ENCODE measurements at places on chromosomes 16 and 17.
A peak's percentile ranks its signal among the peaks of the same experiment; 100 is the strongest.

GRCh38 chr17:80774643-80775281 is 216.9 kb upstream of the CHMP6 start:
- DNase-seq: no peak
- no peaks in the 10 kb centered on the region for H3K27me3 ChIP-seq
- no peak overlapping the region for H3K27ac ChIP-seq

DNA sequence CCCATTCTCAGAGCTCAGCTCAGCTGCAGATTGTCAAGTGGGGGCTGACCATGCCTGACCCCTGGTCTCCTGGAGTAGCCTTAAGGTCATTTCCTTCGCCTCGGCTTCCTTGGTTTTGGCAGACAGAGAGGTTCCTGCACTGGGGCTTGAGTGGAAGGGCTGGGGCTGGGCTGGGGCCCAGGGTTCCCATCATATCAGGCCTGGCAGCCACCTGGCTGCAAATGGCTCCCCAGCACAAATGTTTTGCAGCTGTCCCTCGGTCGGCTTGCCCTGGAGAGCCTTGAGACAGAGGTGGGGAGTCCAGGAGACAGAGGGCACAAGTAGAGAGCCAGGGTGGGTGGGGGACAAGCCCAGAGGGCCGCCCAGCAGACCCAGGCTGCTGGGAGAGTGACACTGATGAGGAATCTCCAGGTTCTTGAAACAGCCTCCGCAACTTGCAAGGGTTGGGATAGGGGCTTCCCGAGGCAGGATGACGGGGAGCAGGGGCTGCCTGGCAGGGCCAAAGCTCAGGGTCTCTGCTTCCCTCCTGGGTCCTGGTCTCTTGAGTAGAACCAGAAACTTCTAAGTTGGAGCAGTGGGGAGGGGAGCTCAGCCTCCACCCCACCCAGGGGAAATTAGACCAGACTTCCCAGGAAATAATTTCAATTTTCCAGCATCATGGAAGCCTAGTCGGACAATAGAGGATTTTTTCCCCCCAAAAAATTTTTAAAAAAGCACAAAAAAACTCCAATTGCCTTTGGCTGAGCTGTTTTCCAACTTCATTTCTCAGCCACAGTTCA is 19.3 kb downstream of the IGFBP4 start:
- H3K27ac ChIP-seq: no peak overlapping the region
- H3K4me3 ChIP-seq: no peak overlapping the region
- H3K27me3 ChIP-seq: no peaks in the 10 kb centered on the region
- DNase-seq: no peak
- no peaks in the 10 kb centered on the region for H3K4me1 ChIP-seq

- no peaks in the 10 kb centered on the region for H3K27me3 ChIP-seq
- no peak overlapping the region for H3K27ac ChIP-seq
- no peaks in the 10 kb centered on the region for H3K36me3 ChIP-seq
- DNase-seq: no peak
- no peaks in the 10 kb centered on the region for H3K4me1 ChIP-seq
Measured at GRCh38 chr17:65530523-65531255, 30.8 kb downstream of the AXIN2 start.

DNA sequence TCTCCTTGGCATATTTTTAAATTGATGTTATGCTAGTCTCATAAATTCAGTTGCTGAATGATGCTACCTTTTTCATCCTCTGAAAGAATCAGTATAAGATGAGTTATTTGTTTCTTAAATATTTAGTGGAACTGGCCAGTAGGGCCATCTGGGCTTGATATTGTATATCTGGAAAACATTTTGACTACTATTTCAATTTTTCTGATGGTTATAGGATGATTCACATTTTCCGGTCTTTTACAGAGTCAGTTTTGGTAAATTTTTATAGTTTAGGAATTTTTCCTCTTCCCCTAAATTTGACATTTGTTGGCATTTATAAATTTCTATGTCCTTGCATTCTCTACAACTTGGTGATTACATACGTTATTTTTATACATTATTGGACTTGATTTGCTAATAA is 296.3 kb upstream of the AXIN2 start:
- no peak for DNase-seq
- no peaks in the 10 kb centered on the region for H3K4me1 ChIP-seq
- H3K27ac ChIP-seq: no peak overlapping the region
- no peaks in the 10 kb centered on the region for H3K36me3 ChIP-seq
- H3K4me3 ChIP-seq: no peak overlapping the region

DNA sequence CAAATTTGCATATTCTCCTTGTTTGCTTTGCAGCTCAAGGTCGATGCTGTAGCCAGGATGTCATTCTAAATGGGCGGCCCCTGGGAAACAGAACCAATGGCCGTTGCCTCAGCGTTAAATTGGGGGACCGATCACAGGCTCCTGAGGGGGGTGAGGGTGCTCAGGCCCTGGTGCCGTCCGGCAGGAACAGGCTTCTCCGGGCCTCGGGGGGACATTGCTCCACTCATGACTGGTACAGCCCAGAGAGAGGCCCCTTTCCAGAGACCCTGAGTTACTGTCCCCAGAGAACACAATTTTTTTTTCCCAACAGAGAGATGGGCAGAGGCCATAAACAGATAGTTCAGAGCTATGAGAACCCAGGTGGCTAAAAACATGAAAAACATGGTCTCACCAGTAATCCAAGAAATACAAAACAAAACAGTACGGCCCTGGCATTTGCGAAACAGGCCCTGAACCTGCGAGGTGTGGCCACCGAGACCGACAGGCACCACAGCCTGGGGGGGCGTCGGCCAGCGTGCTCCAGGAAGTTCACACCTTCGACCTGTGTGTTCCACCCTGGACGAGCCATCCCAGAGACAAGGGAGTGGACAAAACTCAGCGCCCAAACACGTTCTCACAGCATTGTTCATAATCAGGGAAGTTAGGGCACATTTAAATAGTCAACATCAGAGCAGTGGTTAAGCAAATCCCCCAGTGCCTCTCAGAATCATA is 82.8 kb downstream of the METRNL start:
- H3K27ac ChIP-seq: no peak overlapping the region
- no peaks in the 10 kb centered on the region for H3K4me1 ChIP-seq
- peaks cover 7% of the 10 kb centered on the region for H3K27me3 ChIP-seq
- H3K36me3 ChIP-seq: no peaks in the 10 kb centered on the region
- DNase-seq: no peak
- H3K4me3 ChIP-seq: no peak overlapping the region

- no peaks in the 10 kb centered on the region for H3K4me1 ChIP-seq
- no peaks in the 10 kb centered on the region for H3K36me3 ChIP-seq
- H3K4me3 ChIP-seq: no peak overlapping the region
- DNase-seq: peak; percentile 54
- no peaks in the 10 kb centered on the region for H3K27me3 ChIP-seq
- no peak overlapping the region for H3K27ac ChIP-seq
Measured at GRCh38 chr17:45270828-45271418, 9.0 kb upstream of the SPATA32 start.

DNA sequence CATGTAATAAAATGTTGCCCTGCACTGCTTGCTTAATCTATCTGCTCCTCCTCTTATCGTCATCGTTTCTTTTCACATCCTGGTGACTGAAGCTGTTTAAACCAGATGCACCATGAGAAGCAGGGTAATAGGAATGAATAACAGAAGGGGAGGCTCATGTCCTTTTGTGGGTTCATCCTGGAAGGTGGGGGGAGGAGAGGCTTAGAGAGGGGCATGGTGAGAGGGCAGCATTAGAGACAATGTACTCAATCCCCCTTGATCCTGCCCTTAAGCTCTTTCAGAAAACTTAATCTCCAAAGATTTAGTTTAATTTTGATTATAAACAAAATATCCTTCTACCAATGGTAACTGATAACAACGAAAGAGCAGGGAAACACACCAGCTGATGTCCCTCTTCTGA is 248.5 kb downstream of the CA10 start:
- H3K27me3 ChIP-seq: no peaks in the 10 kb centered on the region
- H3K36me3 ChIP-seq: no peaks in the 10 kb centered on the region
- no peaks in the 10 kb centered on the region for H3K4me1 ChIP-seq
- DNase-seq: no peak
- no peak overlapping the region for H3K27ac ChIP-seq

DNA sequence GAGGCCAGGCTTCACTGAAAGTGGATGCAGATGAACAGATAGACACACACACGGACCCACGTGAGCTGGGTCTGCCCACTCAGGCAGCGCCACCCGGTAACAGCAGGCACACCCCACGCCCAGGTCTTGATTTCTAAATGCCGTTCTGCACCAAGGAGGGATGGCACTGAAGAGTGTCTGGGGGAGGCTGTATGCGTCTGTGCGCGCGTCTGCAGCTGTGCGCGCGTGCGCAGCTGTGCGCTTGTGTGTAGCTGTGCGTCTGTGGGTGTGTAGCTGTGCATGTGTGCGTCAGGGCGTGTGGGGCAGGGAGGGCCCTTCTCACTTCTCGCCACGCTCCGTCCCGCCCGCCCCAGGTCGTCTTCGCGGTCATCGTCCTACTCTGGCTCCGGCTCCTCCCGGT is 15.5 kb upstream of the IL17C start:
- H3K4me3 ChIP-seq: no peak overlapping the region
- H3K27me3 ChIP-seq: no peaks in the 10 kb centered on the region
- no peak overlapping the region for H3K27ac ChIP-seq
- H3K36me3 ChIP-seq: no peaks in the 10 kb centered on the region

DNA sequence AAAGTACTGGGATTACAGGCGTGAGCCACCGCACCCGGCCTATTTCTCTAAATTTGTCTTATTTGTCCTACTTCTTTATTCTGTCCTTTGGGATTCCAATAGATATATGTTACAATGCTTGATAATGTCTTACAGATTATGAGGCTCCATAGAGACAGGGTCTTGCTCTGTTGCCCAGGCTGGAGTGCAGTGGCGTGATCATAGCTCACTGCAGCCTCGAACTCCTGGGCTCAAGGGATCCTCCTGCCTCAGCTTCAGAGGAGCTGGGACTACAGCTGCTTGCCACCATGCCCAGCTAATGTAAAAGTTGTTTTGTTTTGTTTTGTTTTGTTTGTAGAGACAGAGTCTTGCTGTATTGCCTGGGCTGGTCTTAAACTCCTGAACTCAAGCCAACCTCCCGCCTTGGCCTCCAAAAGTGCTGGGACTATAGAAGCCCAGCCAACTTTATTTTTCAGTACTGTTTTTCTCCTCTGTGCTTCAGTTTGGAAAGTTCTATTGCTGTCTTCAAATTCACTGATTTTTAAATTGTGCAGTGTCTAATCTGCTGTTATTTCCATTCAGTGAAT is 10.3 kb downstream of the ANKRD13B start:
- no peak overlapping the region for H3K4me3 ChIP-seq
- H3K27me3 ChIP-seq: no peaks in the 10 kb centered on the region

GRCh38 chr17:81481073-81481799 is 31.4 kb downstream of the ACTG1 start:
- H3K4me3 ChIP-seq: peak overlapping the region; percentile 49
- DNase-seq: peak; percentile 85
- H3K36me3 ChIP-seq: no peaks in the 10 kb centered on the region
- H3K27me3 ChIP-seq: no peaks in the 10 kb centered on the region
- peaks cover 38% of the 10 kb centered on the region for H3K4me1 ChIP-seq

DNA sequence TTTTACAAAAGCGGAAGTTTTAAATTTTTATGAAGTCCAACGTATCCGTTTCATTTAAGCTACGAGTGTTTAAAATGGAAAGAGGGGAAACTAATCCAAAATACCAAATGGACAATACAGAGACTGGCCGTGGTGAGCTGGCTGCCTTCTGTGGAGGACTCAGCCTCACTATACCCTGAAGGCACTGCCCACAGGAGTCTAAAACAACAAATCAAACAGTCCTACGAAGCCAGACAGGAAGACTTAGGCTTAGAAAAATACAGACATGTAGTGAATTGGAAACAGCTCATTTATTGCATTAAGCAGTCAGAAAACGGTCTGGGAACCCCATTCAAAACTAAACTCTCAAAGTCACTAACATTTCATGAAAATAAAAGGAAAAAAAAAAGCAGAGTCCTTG is 75.1 kb downstream of the CYTH1 start:
- H3K4me3 ChIP-seq: no peak overlapping the region
- no peak for DNase-seq
- peaks cover 15% of the 10 kb centered on the region for H3K36me3 ChIP-seq

GRCh38 chr17:82494236-82495055 is 25.1 kb upstream of the FOXK2 start:
- H3K27me3 ChIP-seq: no peaks in the 10 kb centered on the region
- H3K27ac ChIP-seq: peak overlapping the region; percentile 25
- peaks cover 39% of the 10 kb centered on the region for H3K4me1 ChIP-seq
- no peaks in the 10 kb centered on the region for H3K36me3 ChIP-seq
- H3K4me3 ChIP-seq: no peak overlapping the region

GRCh38 chr17:64084940-64085649 is 44.8 kb downstream of the ERN1 start:
- H3K27ac ChIP-seq: no peak overlapping the region
- H3K4me3 ChIP-seq: no peak overlapping the region
- no peak for DNase-seq
- peaks cover 7% of the 10 kb centered on the region for H3K4me1 ChIP-seq
- H3K27me3 ChIP-seq: no peaks in the 10 kb centered on the region

DNA sequence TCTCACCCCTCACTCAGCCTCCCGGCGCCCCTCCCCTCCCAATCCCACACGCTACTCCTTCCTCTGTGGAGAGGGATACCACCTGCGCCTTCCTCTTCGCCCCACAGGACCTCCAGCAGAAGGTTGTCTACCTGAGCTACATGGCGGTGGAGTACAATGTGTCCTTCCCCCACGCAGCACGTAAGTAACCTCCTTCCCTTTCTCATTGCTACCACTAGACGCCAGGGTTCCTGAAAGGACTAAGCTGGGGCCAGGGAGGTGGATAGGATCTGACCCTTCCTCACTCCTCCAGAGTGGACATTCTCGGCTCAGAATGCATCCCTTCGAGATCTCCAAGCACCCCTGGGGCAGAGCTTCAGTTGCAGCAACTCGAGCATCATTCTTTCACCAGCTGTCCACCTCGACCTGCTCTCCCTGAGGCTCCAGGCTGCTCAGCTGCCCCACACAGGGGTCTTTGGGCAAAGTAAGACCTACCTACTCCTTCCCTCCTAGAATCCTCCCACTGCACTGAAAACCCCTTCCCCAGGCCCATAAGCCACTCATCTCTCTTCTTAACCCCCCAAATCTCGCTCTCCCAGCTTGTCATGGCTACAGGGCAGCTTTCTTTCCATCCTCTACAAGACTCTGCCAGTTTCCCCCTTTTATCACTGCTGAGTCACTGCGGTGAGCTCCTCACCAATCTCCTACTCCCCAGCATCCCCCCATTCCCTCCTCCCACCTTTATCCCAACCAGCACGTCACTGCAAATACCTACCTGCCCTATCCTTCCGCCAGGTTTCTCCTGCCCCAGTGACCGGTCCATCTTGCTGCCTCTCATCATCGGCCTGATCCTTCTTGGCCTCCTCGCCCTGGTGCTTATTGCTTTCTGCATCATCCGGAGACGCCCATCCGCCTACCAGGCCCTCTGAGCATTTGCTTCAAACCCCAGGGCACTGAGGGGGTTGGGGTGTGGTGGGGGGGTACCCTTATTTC is 1.5 kb downstream of the CD68 start:
- H3K4me1 ChIP-seq: peaks cover 48% of the 10 kb centered on the region
- H3K27ac ChIP-seq: no peak overlapping the region
- peaks cover 9% of the 10 kb centered on the region for H3K36me3 ChIP-seq
- no peaks in the 10 kb centered on the region for H3K27me3 ChIP-seq
